Umbilical cord (tissue), 2 donors: ENCODE measurements at places on chromosomes 4 and X. TPM values are rescaled to one million over a fixed set of nuclear protein-coding genes. Genes with fewer than 3 reads are reported as not detected.
A peak's percentile ranks its signal among the peaks of the same experiment; 100 is the strongest.

Gene SULT1E1
- 102 TPM for total RNA-seq

DNA sequence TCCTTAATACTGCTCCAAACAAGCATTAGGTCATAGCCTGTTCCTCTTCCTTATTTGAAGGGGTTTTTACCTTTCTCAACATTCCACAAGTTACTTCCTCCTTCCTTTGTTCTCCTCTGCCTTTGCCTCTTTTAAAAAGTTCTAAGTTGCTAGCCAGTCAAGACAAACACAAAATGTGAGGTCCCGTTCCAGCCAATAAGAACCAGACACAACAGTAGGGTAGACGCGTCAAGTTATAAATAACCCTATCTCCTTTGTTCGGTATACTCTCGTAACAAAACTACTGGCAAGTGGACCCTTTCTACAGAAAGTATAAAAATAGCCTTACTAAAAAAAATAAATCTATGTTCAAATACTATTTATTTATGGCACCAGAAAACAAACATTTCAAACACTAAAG lies 6.3 kb upstream of the ACE2 start:
- DNase-seq = no peak

DNA sequence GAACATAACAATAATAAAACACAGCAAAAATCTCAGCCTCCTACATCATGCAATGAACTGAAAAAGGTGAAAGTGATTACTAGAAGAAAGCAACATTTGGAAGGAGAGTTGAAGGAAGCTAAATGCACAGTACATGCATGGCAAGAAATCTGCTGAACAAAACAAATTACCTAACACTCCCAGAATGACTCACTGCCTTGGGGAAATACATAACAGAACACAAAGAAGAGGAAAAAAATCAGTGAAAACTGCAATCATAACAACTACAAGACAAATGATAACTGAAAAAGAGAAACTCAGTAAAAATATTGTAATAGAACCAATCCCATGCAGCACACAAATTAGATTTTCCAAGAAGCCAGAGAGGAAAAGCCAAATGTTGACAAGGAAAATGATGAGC lies 1513.2 kb downstream of the ARAP2 start:
- DNase-seq = peak; percentile 25

DNA sequence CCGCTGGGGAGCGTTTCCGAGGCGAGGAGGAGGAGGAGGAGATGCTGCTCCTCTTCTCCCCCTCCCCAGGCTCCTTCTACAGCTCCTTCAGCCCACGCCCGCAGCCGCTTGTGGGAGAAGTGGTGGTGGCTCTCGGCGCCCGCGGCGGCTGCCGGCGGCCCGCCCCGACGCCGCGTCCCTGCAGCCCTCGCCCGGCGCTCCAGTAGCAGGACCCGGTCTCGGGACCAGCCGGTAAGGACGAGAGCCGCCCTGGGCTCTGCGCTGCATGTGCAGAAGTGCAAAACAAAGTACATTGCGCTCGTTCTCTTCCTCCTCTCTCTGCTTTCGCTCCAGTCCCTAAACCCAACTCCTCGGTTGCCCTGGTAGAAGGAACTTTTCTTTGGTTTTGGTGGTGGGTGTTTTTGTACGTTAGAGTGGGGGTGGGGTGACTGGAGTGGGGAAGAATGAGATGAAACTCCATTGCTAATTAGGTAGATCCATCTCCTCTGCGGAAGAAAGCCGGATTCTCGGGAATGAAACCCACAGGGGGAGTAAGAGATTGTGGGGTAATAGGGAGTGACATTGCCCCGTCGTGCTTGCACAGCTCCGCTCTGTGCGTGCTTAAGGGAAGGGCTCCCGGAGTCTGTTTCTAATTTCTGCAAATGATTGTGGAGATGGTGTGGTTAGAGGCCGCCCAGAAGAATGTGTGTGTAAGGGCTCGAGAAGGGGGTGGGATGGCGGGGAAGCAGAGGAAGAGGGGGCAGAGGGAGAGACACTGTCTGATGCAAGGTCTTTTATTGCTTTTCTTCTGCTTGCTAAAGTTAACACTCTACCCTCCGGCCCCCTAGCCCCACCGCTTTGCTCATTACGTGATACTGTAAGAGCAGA lies 677 bp downstream of the PTPN13 start:
- peak; percentile 80 for DNase-seq

GRCh38 chrX:133604801-133605200 lies 189.5 kb upstream of the GPC4 start:
- DNase-seq = no peak

- DNase-seq = no peak
These were observed 9.4 kb upstream of the ADH1B start for GRCh38 chr4:99330648-99331047.

- no peak for DNase-seq
These were observed 160.3 kb downstream of the CFAP299 start for GRCh38 chr4:80495865-80496264.

- DNase-seq = no peak
These were observed 45.1 kb upstream of the FGF2 start for GRCh38 chr4:122781486-122781885.

DNA sequence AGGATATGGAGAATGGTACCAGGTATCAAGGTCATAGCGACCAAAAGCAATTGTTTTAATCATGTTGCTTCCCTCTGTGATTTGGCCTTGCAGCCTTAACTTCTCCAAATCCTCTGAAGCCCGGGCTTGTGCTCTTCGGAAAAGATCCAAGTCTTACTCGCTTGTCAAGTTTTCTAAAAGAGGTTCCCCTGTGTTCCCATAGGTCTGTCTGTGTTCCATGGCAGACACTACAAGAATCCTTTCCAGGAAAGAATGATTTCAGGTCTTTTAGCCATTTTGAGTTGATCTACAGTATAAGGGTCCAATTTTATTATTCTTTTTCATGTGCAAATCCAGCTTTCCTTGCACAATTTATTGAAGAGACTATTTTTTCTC lies 710.6 kb upstream of the DIAPH2 start:
- no peak for DNase-seq

GRCh38 chrX:4809571-4809970 lies 1096.1 kb upstream of the PRKX start:
- DNase-seq = no peak

Gene CD38
- 9.6 TPM for total RNA-seq

DNA sequence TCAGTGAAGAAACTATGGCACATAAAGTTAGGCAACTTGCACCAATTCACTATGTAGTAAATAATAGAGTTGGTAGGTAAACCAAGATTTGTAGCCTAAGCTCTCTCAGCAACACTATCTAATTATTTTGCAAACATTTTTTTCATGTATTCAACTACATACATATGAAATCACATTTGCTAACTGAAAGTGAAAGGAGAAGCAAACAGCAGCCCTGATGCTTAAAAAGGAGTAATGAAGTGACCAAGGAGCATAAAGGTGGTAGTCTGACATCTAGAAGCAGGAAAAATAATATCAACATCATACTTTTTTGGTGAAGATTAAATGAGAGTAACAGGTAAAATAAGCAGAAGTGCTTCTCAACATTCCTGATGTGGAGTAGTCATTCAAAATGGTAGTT lies 603.7 kb downstream of the GRXCR1 start:
- no peak for DNase-seq

Gene UGT2A3
- 0.72 TPM for total RNA-seq

Gene EIF4E
- total RNA-seq = 130 TPM

Gene FAM120C
- total RNA-seq = 6.7 TPM

- no peak for DNase-seq
These were observed 109.1 kb downstream of the ANAPC4 start for GRCh38 chr4:25486171-25486570.

Gene GYPA
- total RNA-seq = 30.1 TPM

DNA sequence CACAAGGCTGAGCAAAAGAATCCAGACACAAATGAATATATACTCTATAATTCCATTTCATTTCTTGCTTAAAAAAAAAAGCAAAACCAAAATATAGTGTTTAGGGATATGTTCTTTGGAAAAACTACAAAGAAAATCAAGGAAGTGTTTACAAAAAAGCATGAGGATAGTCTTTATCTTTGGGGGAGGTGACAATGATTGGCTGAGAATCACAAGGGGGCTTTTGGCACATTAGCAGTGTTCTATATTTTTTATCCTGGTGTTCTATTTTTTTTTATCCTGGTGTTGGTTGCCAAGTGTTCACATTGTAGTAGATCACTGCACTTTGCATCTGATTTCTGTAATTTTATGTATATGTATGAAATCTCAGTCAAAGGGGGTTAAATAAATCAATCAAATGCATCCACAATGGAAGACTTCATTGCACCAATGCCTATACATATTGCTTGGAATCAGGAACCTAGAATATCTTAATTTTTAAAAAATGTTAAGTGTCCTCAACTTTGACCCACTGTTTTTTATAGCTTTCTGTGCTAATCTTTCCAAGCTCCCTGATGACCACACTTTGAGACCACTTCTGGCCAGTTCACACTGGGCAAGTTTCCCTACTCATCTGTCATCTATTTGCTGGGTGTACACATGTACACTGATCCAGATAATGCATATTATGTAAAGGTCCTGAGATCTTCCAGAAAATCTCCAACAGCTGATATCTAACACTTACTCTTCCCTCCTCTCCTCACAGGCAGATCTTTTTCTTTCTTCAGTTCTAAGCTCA lies 3.7 kb downstream of the TBC1D9 start:
- DNase-seq = no peak

Gene NMU
- not detected for total RNA-seq

Gene ADRA2C
- 0.96 TPM for total RNA-seq

- DNase-seq = no peak
These were observed 10.4 kb upstream of the NSUN7 start for GRCh38 chr4:40739347-40739746.

DNA sequence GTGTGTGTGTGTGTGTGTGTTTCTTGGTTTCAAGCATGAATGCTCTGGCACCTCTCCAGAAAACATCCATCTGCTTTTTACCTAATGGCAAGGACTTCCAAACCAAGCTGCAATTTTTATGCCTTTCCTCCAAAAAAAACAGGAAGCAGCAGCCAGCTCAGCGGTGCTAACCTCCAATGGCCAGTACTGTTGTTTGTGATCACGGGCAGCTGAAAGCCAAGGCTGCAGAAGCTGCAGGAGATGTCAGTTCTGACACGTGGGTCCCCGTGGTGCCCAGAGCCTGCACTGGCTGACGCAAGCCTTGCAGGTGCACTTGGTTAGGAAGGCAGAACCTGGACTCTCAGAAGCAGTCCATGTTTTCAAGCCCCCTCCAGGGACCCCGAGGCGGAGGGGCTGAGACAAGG lies 313.6 kb upstream of the DDX53 start:
- no peak for DNase-seq

GRCh38 chr4:159232465-159233106 lies 129.7 kb downstream of the RAPGEF2 start:
- DNase-seq = no peak

Gene ALG13
- total RNA-seq = 54.9 TPM

Gene SLITRK4
- 33.7 TPM for total RNA-seq

Gene CFAP47
- total RNA-seq = 0.96 TPM

- DNase-seq = no peak
These were observed 214.5 kb downstream of the KIT start for GRCh38 chr4:54872261-54872660.

- DNase-seq = no peak
These were observed 238.4 kb upstream of the ANXA3 start for GRCh38 chr4:78312989-78313753.

Gene TBX22
- 2.4 TPM for total RNA-seq
